A375 (cell line): ENCODE measurements at places on chromosomes 3 and 15. TPM values are rescaled to one million over a fixed set of nuclear protein-coding genes. Genes with fewer than 3 reads are reported as not detected.

The KBTBD8 gene
- total RNA-seq, result 2.1 and 5.7 TPM in 2 replicates

The SAMMSON gene
- total RNA-seq, result 3.6 and 6.4 TPM in 2 replicates

The CCDC39 gene
- total RNA-seq, result not detected in 2 replicates

The PDE12 gene
- 23.8 and 26.5 TPM in 2 replicates for total RNA-seq

The CCR8 gene
- total RNA-seq, result not detected in 2 replicates

The TP63 gene
- not detected in 2 replicates for total RNA-seq
